ENCODE measurements at places on chromosomes 2 and 18. TPM values are rescaled to one million over a fixed set of nuclear protein-coding genes. Genes with fewer than 3 reads are reported as not detected.

The SLC40A1 gene
- 90.9 TPM for total RNA-seq

The EXOC6B gene
- total RNA-seq, result 45.6 TPM

The APLF gene
- 12.9 TPM for total RNA-seq

The CD207 gene
- total RNA-seq, result 0.74 TPM

The SGPP2 gene
- not detected for total RNA-seq

The SOCS6 gene
- total RNA-seq, result 23.7 TPM

GRCh38 chr18:417495-417894, 83.0 kb downstream of the COLEC12 start:
- no peak for DNase-seq
- H3K36me3 ChIP-seq, result peaks cover 12% of the 10 kb centered on the region
- H3K27ac ChIP-seq, result no peak overlapping the region
- peaks cover 14% of the 10 kb centered on the region for H3K4me1 ChIP-seq

DNA sequence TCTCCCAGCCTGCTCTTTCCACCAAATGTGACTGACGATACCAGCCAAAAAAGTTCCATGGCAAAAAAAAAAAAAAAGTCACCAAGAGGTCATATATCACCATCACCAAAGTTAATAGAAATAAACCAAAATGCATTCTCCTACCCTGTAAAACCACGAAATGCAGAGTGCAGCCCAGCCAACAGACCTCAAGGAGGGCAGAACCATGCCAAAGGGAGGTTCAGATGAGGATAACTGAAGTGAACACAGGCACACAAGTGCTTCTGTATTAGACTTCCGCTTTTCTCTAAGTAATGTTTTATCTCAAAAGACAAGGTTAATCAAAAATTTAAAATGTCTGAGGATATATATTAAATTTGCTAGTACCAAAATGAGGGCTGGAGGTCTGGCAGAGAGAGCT, 5.5 kb downstream of the SERPINE2 start:
- no peaks in the 10 kb centered on the region for H3K36me3 ChIP-seq
- no peak overlapping the region for H3K4me3 ChIP-seq
- peaks cover 8% of the 10 kb centered on the region for H3K4me1 ChIP-seq

GRCh38 chr2:221780281-221780688, 208.2 kb upstream of the EPHA4 start:
- H3K27me3 ChIP-seq, result no peaks in the 10 kb centered on the region
- DNase-seq, result no peak

GRCh38 chr2:43276266-43276941, 50.0 kb upstream of the ZFP36L2 start:
- H3K27me3 ChIP-seq, result peaks cover 3% of the 10 kb centered on the region
- no peak overlapping the region for H3K4me3 ChIP-seq
- no peak for DNase-seq
- H3K36me3 ChIP-seq, result peaks cover 9% of the 10 kb centered on the region

GRCh38 chr18:46772357-46772756, 15.5 kb upstream of the ST8SIA5 start:
- no peak overlapping the region for H3K4me3 ChIP-seq
- peaks cover 5% of the 10 kb centered on the region for H3K27me3 ChIP-seq
- no peak overlapping the region for H3K27ac ChIP-seq
- H3K4me1 ChIP-seq, result peaks cover 4% of the 10 kb centered on the region
- no peak for DNase-seq

GRCh38 chr18:42394238-42394637, 439.2 kb downstream of the PIK3C3 start:
- H3K27ac ChIP-seq, result no peak overlapping the region
- no peaks in the 10 kb centered on the region for H3K27me3 ChIP-seq
- no peaks in the 10 kb centered on the region for H3K36me3 ChIP-seq
- DNase-seq, result no peak

DNA sequence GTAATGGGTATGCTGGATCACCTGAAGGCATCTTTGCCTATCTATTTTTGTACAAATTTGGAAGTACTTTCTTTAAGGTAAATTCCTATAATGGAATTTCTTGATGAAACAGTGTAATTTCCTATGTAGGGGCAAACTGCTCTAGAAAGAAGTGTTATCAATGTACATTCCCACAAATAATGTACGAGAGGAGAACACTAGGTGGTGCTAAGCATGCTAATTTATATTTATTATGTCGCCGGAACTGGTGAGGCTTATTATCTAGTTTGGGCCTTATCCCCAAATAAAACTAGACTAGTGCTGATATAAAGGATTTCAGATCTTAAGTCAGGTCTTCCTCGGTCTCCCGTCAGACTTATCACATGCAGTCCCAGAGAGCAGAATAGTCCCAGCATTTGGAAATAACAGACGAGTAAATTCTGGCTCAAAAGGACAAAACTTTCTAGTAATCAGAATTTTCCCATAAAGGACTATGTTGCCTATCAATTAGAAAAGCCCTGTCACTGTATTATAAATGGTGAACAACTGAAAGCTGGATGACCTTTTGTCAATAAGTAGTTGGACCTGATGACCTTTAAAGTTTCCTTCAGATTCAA, 86.9 kb upstream of the RBBP8 start:
- no peak overlapping the region for H3K4me3 ChIP-seq
- DNase-seq, result no peak
- H3K4me1 ChIP-seq, result peaks cover 3% of the 10 kb centered on the region
- no peaks in the 10 kb centered on the region for H3K36me3 ChIP-seq

GRCh38 chr2:237675316-237675715, 47.9 kb downstream of the LRRFIP1 start:
- peak overlapping the region; percentile 100 for H3K27ac ChIP-seq
- peaks cover 6% of the 10 kb centered on the region for H3K36me3 ChIP-seq
- H3K4me1 ChIP-seq, result peaks cover 62% of the 10 kb centered on the region
- no peak for DNase-seq
- H3K27me3 ChIP-seq, result peaks cover 11% of the 10 kb centered on the region

DNA sequence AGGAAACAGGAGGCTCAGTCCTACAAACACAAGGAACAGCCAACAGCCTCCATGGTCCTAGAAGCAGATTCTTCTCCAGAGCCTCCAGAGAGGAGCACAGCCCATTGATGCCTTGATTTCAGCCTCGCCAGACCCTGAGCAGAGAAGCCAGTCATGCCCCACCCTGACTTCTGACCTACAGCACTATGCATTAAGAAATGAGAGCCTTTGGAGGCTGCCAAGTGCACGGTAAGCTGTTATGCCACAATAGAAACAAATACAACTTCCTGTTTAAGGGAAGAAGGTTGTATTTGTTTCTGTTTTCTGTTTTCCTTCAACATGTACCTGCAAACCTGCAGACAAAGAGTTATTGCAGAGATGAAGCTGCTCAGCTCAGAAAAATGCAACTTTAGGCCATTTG, 181.3 kb upstream of the AGAP1 start:
- peaks cover 6% of the 10 kb centered on the region for H3K4me1 ChIP-seq
- DNase-seq, result no peak
- H3K36me3 ChIP-seq, result no peaks in the 10 kb centered on the region

DNA sequence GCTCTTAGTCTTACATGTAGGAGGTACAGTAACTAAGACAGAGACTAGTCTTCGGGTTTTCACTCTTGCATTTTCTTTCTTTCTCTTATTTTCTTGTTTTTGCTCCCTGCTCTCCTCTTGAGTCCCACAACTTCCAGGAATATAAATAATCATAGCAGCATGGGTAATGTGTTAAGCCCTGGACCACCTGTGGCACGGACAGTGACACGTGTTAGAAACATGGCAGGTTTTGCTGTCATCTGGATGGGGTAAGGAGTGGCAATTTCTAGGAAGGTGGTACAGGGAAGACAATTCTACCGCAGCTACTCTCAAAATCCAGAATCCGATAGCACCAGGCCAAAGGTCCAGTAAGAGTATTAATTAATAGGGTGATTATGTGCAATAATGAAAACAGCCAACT, 237.5 kb upstream of the FAM98A start:
- H3K4me1 ChIP-seq, result no peaks in the 10 kb centered on the region
- H3K4me3 ChIP-seq, result no peak overlapping the region
- no peaks in the 10 kb centered on the region for H3K36me3 ChIP-seq
- H3K27me3 ChIP-seq, result no peaks in the 10 kb centered on the region
- DNase-seq, result no peak

DNA sequence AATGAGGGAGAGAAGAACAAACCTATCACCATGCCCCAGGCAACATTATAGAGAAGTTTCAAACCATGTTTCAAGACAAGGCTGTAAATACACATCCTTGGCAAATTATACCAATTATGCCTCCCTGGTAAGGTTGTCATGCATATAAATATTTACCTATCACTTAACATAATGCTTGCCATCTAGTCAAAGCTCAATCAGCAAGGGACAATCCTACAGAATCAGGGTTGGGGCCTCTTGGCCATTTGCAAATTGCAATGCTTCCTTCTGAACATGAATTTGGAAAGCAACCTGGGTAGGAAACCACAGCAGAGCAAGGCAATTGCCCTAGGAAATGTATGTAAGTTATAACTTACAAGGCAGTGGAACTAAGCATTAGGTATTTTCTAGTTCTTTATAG, 907.2 kb upstream of the CDH2 start:
- H3K4me1 ChIP-seq, result peaks cover 4% of the 10 kb centered on the region
- H3K27me3 ChIP-seq, result no peaks in the 10 kb centered on the region
- no peaks in the 10 kb centered on the region for H3K36me3 ChIP-seq
- H3K4me3 ChIP-seq, result no peak overlapping the region
- no peak overlapping the region for H3K27ac ChIP-seq
- no peak for DNase-seq

GRCh38 chr18:58542426-58543159, 86.3 kb downstream of the ALPK2 start:
- H3K27me3 ChIP-seq, result peaks cover 3% of the 10 kb centered on the region
- no peak for DNase-seq
- peaks cover 3% of the 10 kb centered on the region for H3K36me3 ChIP-seq
- no peak overlapping the region for H3K4me3 ChIP-seq
- H3K4me1 ChIP-seq, result peaks cover 9% of the 10 kb centered on the region

- peak overlapping the region; percentile 56 for H3K4me3 ChIP-seq
- H3K4me1 ChIP-seq, result peaks cover 27% of the 10 kb centered on the region
- peaks cover 21% of the 10 kb centered on the region for H3K36me3 ChIP-seq
- H3K27me3 ChIP-seq, result peaks cover 17% of the 10 kb centered on the region
- peak overlapping the region; percentile 18 for H3K27ac ChIP-seq
Measured at GRCh38 chr2:64992218-64992617, 3.0 kb downstream of the SLC1A4 start.

- H3K4me3 ChIP-seq, result no peak overlapping the region
- peaks cover 1% of the 10 kb centered on the region for H3K27me3 ChIP-seq
- H3K36me3 ChIP-seq, result no peaks in the 10 kb centered on the region
- H3K4me1 ChIP-seq, result peaks cover 10% of the 10 kb centered on the region
Measured at GRCh38 chr18:56984731-56985130, 162.2 kb upstream of the BOD1L2 start.

Data from endothelial cell (in vitro differentiated cells).